ENCODE measurements at places on chromosomes 16 and 17. TPM values are rescaled to one million over a fixed set of nuclear protein-coding genes. Genes with fewer than 3 reads are reported as not detected.

Gene SETD6
- total RNA-seq, result 35.0 TPM

Gene HOXB3
- total RNA-seq, result 0.09 TPM

Gene SPNS3
- total RNA-seq, result not detected

Gene SLC52A1
- total RNA-seq, result 0.78 TPM

GRCh38 chr16:84093879-84094270, 22.9 kb downstream of the MBTPS1 start:
- no peak for DNase-seq
- no peak overlapping the region for H3K4me3 ChIP-seq
- H3K36me3 ChIP-seq, result peaks cover 59% of the 10 kb centered on the region
- H3K4me1 ChIP-seq, result no peaks in the 10 kb centered on the region
- no peaks in the 10 kb centered on the region for H3K27me3 ChIP-seq

GRCh38 chr17:28812748-28813377, 29.7 kb downstream of the FAM222B start:
- H3K4me3 ChIP-seq, result peak overlapping the region; percentile 72
- no peaks in the 10 kb centered on the region for H3K36me3 ChIP-seq
- no peak for DNase-seq
- H3K27ac ChIP-seq, result peak overlapping the region; percentile 98
- peaks cover 45% of the 10 kb centered on the region for H3K4me1 ChIP-seq
- H3K27me3 ChIP-seq, result no peaks in the 10 kb centered on the region

GRCh38 chr17:58047376-58048150, 35.7 kb upstream of the DYNLL2 start:
- H3K4me1 ChIP-seq, result peaks cover 16% of the 10 kb centered on the region
- no peaks in the 10 kb centered on the region for H3K27me3 ChIP-seq
- no peak overlapping the region for H3K27ac ChIP-seq
- peak overlapping the region; percentile 32 for H3K4me3 ChIP-seq

DNA sequence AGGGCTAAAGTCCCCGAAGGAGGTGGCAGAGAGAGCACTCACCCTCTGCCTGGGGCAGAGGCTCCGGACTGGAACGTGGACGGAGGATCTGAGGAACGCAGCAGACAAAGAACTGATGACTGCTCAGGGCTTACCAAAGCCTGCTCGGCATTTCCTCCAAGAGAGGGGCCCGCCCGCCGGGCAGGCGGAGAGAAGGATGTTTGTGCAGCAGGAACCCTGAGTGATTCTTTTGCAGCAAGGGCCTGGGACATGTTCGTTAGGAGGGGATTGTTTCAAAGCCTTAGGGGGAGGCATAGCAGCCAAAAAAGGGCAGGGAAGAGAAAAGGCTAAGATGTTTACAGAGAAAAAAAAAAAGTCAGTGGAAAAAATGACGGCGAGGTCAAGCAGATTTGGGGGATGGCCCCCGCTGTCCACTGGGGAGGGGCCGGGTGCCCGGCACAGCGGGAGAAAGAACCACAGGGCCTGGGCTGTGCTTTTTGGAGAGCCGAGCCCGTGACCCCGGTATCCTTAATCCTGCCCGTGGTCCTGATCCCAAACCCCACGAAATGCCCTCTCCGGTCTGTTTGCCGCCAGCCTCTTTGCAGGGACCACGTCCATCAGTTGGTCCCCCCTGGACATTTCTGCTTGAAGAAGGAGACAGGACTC, 129.3 kb downstream of the NTN1 start:
- H3K36me3 ChIP-seq, result no peaks in the 10 kb centered on the region
- peaks cover 14% of the 10 kb centered on the region for H3K4me1 ChIP-seq
- H3K27me3 ChIP-seq, result no peaks in the 10 kb centered on the region
- no peak for DNase-seq

DNA sequence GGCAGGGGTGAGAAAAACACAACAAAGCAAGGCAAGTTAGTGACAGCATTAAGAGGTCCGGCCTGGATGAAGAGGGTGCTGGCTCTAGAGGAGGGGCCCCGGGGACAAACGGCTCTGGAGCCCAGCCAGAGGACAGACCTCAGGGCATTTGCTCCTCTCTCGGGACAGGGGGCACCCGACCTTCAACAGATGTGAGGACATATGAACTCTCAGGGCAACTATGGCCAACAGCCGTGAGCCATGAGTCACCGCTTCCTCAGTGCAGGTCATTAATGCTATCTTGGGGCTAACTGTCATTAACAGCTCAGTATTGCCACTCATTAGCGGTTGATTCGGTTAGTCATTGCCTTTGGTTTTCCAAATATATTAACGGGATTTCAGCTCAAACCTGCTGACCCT, 9.7 kb upstream of the ARL5C start:
- peaks cover 4% of the 10 kb centered on the region for H3K36me3 ChIP-seq
- DNase-seq, result no peak
- no peak overlapping the region for H3K4me3 ChIP-seq
- H3K4me1 ChIP-seq, result peaks cover 41% of the 10 kb centered on the region

GRCh38 chr17:45261577-45262515, at the start of gene SPATA32:
Gene SPATA32, minus strand, starts transcription at chr17:45262094. Its CDS starts 78 bp downstream, at chr17:45262016.
- peaks cover 13% of the 10 kb centered on the region for H3K27me3 ChIP-seq
- H3K27ac ChIP-seq, result peak within 1 kb of the TSS; percentile 32
- peaks cover 18% of the 10 kb centered on the region for H3K4me1 ChIP-seq
- peak; percentile 73 for DNase-seq
- H3K36me3 ChIP-seq, result no peaks in the 10 kb centered on the region
- peak within 1 kb of the TSS; percentile 69 for H3K4me3 ChIP-seq

GRCh38 chr16:47731252-47731651, 270.1 kb downstream of the PHKB start:
- peaks cover 30% of the 10 kb centered on the region for H3K4me1 ChIP-seq
- H3K27me3 ChIP-seq, result no peaks in the 10 kb centered on the region
- no peak overlapping the region for H3K27ac ChIP-seq
- H3K4me3 ChIP-seq, result no peak overlapping the region
- DNase-seq, result no peak
- no peaks in the 10 kb centered on the region for H3K36me3 ChIP-seq

DNA sequence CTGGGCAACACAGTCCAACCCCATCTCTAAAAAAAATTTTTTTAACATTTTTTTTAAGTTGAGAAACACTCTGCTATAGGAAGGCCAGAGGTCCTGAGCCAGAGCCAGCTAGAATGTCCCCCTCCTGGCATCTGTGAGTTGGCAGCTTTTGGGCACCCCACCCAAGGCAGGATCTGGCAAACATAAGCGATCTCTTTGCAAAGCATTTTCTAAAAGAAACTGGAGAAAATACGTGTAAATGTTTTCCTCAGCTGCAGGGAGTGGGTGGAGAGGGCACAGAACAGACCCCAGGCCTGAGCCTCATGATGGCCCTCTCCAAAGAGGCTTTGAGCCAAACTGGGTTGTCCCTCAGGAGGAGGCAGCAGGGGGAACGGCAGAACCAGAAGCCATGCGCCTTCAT, 11.7 kb downstream of the CAVIN1 start:
- no peak overlapping the region for H3K27ac ChIP-seq
- H3K4me1 ChIP-seq, result peaks cover 27% of the 10 kb centered on the region
- H3K27me3 ChIP-seq, result no peaks in the 10 kb centered on the region
- no peak for DNase-seq
- no peak overlapping the region for H3K4me3 ChIP-seq

GRCh38 chr16:3938471-3938842, 57.9 kb upstream of the CREBBP start:
- H3K27ac ChIP-seq, result no peak overlapping the region
- peaks cover 8% of the 10 kb centered on the region for H3K36me3 ChIP-seq
- H3K4me3 ChIP-seq, result no peak overlapping the region
- H3K4me1 ChIP-seq, result peaks cover 5% of the 10 kb centered on the region
- DNase-seq, result no peak

GRCh38 chr16:64475627-64476351, 646.1 kb downstream of the CDH11 start:
- no peak overlapping the region for H3K27ac ChIP-seq
- H3K4me3 ChIP-seq, result no peak overlapping the region
- no peaks in the 10 kb centered on the region for H3K36me3 ChIP-seq
- H3K27me3 ChIP-seq, result no peaks in the 10 kb centered on the region
